ENCODE measurements at places on chromosomes 1 and 21.

DNA sequence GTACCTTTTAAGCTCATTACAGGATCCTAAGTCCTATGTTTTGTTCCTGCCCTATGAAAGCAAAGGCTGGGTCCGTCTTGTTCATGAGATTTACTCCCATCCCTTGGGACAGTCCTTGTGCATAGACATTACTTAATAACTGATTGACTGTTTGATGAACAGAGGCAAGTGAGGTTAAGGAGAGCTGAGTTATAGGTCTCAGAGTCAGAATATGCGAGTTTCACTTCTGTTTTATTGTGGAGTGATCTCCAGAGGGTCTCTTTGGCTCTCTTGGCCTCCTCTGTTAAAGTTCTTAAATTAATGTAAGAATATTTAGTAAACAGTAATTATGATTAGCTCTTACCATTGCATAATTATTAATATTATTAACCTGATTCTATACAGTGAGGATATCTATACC, 52.6 kb downstream of the BRINP2 start:
- DNase-seq: no peak

DNA sequence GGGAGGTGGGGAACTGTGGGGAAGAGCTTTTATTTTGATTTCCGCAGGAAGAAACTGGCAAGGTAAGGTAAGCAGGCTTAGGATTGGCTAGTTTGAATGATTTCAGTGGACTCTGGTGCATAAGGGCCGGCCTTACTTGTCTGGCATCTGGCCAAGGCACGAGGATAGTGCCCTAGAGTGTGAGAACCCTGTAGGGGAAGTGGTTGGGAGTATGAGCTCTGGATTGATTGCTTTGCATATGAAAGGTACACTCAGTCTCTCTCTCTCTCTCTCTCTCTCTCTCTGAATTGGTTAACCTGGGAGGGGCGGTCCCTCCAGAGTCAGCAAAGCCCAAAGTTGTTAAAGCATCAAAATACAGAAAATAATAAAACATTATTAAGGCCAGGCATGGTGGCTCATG, 463.0 kb downstream of the SIPA1L2 start:
- DNase-seq: no peak

DNA sequence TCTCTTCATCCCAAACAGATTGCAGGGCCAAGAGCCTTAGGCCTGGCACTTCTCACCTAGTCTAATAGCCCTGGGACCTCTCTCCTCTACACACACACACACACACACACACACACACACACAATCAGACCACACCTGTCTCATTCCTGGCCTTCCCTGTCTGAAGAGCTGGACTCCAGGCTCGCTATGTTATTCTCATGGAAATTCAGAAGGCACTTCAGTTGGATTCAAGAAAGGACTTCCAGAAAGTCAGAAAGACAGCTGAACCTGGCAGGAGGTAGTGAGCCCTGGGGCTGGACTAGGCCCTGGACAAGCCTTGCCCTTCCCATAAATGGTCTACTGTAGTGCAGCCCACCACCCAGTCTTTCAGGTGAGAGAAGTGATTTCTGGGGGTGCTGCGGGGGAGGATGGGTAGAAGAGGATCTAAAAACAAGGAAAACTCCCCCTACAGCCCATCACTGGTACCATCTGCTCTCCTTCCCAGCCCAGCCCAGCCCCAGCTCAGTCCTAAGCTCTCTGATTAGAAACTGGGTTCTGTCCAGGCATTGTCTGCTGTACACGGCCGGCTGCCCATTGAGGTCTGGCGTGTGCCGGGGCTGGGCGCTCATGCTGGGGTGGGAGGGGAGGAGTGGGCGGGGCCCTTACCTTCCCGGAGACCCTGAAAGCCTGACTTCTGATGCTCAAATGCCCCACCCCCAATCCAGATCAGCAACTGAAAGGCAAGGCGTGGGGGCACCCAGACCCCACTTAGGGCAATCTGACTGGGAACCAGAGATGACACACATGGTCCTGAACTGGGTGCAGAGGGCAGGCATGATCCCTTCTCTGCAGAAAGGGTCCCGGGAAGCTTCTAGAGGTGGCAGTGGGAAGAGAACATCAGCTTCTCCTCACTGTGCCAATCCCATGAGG, 2.5 kb downstream of the KIF21B start:
- DNase-seq: no peak

DNA sequence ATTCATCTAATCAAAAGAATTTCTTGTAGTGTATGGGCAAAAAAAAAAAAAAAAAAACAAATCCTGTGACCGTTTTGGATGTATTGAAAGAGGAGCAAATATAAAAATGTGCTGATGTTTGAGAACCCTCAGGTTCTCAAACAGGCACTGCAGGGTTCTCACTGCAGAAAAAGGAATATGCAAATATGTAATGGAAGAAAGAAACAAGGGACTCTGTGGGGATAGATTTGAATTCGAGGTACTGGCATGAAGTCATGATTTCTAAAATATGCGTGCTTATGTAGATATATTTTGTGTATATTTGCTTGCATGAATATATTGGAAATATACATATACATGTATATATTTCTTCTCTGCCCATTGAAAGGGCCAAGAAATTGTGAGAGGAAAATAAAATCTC, 365.0 kb upstream of the RUNX1 start:
- DNase-seq: no peak

GRCh38 chr1:173429471-173430402, 47.4 kb upstream of the PRDX6 start:
- DNase-seq: peak; percentile 39

GRCh38 chr1:149844650-149845255, 54.6 kb upstream of the BOLA1 start:
- DNase-seq: no peak

GRCh38 chr1:41348394-41348793, 12.8 kb upstream of the FOXO6 start:
- no peak for DNase-seq

GRCh38 chr1:234584926-234585325, 25.1 kb downstream of the IRF2BP2 start:
- no peak for DNase-seq

- DNase-seq: no peak
Observed at GRCh38 chr1:109592916-109593315, 26.5 kb downstream of the GNAT2 start.

DNA sequence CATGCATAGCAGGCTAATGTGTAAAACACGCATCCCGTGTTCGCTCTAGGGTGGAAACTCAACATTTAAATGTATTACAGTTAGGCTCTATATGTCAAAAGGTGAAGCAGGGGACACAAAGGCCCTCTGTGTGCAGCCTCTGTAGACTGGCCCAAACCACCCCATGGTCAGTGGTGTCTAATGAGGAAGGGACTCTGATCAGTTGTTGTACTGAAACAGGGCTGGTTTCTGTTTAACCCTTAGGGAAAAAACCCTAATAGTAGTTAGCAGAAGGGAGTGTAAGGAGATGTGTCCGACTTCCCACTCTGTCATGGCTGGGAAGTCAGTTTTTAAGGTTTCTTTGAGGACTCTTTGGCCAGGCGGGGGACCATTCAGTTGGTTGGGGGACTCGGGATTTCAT, 21.5 kb upstream of the CD2 start:
- DNase-seq: no peak

All from stimulated activated CD8-positive, alpha-beta memory T cell treated with anti-CD3 and anti-CD28 coated beads, Interleukin-7, amount 100 ng/mL, for 24 hours (primary cell).